Prostate gland (tissue), 2 donors: ENCODE measurements at places on chromosomes 4 and X. TPM values are rescaled to one million over a fixed set of nuclear protein-coding genes. Genes with fewer than 3 reads are reported as not detected.

- no peak overlapping the region for H3K27ac ChIP-seq
- H3K4me3 ChIP-seq: no peak overlapping the region
- H3K36me3 ChIP-seq: no peaks in the 10 kb centered on the region
- no peak for DNase-seq
- no peaks in the 10 kb centered on the region for H3K27me3 ChIP-seq
- H3K4me1 ChIP-seq: no peaks in the 10 kb centered on the region
Measured at GRCh38 chr4:56860781-56861180, 39.3 kb upstream of the SPINK2 start.

SAT1 gene
- 567 TPM for total RNA-seq

DNA sequence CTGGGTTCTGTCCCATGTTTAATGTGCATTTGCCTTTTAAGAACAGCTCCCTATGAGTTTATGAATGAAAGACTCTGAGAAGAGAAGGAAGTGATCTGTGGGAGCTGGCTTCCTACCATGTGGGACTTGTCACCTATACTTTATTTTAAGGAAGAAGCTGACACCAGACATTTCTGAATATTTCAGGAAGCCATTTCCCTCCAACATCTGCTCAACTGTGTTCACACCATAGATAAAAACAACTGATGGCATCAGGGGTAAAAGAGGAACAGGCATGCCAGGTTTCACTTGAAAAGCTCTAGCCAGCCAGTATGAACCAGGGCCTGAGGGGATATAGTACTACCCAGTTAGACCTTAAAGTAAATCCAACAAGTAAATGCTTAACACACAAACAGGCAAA lies 116.0 kb downstream of the COL4A6 start:
- H3K4me3 ChIP-seq: no peak overlapping the region
- no peaks in the 10 kb centered on the region for H3K27me3 ChIP-seq
- DNase-seq: no peak

GRPR gene
- not detected for total RNA-seq

DNA sequence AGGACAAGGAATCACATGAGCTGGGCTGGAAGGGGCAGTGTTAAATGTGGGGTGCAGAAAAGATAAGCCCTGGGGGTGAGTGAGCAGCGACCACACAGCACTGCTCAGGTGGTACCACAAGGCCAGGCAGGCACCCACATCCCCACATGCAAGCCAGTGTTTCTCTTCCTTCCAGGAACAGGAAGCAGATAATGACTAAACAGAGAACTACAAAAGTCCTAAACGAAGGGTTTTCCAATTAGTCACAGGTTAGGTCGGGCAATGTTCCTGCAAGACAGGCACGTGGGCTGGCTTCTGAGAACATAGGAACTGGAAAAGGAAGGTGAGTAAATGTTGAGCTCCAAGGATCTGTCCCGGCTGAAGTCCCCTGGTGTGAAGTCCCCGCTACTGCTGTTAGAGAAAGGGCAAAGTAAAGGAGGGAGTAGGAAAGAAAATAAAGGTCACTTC lies 19.5 kb downstream of the RELL1 start:
- no peak overlapping the region for H3K4me3 ChIP-seq
- H3K4me1 ChIP-seq: no peaks in the 10 kb centered on the region
- no peaks in the 10 kb centered on the region for H3K27me3 ChIP-seq

DNA sequence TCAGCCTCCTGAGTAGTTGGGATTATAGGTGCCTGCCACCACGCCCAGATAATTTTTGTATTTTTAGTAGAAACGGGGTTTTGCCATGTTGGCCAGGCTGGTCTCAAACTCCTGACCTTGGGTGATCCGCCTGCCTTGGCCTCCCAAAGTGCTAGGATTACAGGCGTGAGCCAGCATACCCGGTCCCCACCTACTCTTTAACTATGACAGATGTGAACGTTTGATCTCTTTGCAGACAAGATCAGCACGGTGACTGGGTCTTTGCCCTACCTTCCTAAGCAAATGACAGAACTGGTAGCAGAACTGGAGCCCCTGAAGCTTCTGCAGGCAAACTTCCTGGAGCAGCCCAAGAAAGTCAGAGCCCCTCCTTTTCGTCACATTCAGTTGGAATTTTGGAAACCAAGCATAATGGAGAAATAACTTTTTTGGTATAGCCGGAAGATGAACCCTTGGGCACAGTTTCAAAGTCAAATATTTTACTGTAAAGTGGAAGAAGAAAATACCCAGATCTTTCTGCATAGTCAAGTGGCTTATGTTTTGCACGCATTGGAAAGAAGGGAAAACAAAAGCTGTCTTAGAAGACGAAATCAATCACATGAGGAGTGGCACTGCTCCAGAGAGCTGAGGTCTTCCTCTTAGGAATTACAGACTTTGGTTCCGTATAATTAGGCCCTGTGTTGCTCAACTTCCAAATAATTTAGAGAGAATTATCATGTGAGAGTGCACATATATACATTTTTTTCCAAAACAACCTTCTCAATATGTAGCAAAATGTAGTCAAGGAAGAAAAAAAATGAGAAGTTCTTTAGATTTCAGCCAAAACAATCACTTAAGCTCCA lies 90.6 kb downstream of the SORBS2 start:
- H3K27ac ChIP-seq: peak overlapping the region; percentile 61
- H3K4me1 ChIP-seq: peaks cover 6% of the 10 kb centered on the region
- no peak overlapping the region for H3K4me3 ChIP-seq
- H3K36me3 ChIP-seq: no peaks in the 10 kb centered on the region
